SK-N-DZ (cell line): ENCODE measurements at places on chromosomes 1 and 21.

DNA sequence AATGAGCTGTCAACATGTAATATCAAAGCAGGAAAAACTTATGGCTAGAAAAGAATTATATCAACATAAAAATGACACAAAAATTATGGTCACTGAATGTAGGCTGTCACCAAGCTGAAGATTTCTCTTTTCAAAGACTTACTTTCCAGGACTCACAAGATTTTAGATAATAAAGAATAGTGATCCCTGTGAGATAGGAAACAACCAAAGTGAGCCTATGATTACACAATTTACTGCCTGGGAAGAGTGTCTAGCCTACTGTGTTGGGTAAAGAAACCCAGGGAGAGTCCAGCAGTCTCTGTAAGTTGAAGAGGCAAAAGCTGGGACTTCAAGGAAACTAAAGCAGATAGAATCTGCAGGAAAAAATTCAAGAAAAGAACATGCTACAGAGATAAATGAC is 20.2 kb upstream of the RGS1 start:
- DNase-seq = no peak

GRCh38 chr21:33775100-33775828 is 133.0 kb downstream of the ITSN1 start:
- no peak for DNase-seq

GRCh38 chr1:15411593-15412137 is 2.0 kb downstream of the EFHD2 start:
- DNase-seq = no peak

DNA sequence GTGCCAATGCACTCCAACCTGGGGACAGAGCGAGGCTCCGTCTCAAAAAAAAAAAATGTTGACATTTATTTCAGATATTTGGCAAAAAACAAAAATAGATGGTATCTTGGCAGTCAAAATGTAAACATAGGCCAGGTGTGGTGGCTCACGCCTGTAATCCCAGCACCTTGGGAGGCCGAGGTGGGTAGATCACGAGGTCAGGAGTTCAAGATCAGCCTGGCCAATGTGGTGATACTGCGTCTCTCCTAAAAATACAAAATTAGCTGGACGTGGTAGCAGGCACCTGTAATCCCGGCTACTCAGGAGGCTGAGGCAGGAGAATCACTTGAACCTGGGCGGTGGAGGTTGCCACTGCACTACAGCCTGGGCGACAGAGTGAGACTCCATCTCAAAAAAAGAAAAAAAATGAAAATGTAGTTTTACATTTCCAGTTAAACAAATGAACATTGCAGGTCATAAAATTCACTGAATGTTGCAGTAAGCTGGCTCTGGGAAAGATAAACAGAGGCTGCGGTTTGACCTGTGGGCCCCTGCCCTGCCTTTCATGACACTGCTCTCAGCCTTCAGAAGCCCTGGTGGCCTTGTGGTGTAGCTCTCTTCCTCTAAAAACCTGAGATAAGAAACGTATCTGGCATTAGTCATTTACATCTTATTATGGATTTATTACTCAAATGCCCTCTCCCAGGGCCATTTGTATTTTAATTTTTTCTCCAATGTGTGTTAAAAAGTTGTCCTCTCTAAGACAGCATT is 12.2 kb upstream of the SLC44A3 start:
- DNase-seq = no peak

DNA sequence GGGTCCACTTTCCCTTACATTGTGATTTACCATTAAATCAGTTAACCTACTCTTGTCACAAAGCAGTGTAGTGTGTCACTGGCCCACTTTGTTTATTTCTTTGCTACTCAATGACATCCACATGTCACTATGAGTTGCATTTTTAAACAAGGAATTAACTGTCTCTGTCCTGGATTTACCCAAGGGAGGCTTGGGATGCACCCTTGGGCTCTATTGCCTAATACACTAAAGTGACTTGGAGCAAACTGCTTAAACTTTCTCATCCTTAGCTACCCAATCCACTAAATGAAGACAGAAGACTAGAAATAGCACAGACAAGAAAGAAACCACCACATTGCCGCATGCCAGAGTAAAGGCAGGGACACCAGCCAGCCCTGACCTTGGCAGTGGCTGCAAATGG is 136.2 kb upstream of the TIAM1 start:
- DNase-seq = no peak

GRCh38 chr1:156430303-156430702 is 61.3 kb downstream of the RHBG start:
- DNase-seq = peak; percentile 31

DNA sequence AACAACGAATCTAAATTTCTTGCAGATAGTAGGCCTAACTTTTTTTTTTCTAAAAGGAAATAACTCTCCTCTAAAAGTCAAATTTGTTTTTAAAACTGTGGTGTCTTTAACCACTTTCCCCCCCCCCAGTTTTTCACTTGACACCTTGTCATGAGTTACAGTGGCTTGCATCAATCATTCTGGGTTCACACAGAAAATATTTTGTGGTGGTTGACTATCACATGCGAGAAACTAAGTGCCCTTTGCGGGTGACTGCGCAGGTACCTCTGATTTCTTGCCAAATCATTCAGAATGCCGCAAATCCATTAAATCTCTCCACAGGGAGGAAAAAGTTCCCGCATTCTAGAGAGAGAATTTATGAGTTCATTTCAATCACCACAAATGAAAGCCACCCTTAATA is 23.8 kb upstream of the SAMSN1 start:
- no peak for DNase-seq

GRCh38 chr1:174401075-174401474 is 46.7 kb upstream of the GPR52 start:
- DNase-seq = no peak

DNA sequence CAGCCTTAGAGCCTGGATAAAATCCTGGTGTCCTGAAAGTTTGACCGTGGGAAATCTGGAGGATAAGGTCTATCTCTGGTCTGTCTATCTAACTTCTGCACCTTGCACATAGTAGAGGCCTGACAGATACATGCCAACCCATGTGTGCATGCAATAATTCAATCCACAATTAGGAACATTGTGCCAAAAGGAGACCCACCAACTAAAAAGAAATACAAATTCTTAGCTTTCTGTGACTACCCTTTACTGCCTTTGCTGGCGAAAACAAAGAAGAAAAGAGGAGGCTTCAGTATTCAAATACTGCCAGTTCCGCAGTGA is 381 bp upstream of the KLHL20 start:
- DNase-seq = no peak

DNA sequence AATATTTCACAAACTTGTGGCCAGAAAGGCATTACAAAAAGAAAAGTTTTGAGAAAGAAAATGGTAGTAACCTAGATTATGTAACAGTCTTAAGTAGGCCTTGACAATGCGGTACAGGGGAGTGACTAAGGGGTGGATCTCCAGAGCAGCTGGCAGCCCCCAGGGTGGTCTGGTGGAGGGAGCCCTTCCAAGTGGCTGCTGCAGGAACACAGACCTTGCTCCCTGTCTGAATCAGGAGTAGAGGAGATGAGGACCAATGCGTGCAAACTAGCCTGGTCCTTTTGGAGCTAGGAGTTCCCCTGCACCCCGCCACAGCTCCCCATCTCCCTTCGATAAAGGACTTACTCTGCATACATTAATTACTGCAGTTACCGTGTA is 189.0 kb downstream of the NFIA start:
- DNase-seq = peak; percentile 48

DNA sequence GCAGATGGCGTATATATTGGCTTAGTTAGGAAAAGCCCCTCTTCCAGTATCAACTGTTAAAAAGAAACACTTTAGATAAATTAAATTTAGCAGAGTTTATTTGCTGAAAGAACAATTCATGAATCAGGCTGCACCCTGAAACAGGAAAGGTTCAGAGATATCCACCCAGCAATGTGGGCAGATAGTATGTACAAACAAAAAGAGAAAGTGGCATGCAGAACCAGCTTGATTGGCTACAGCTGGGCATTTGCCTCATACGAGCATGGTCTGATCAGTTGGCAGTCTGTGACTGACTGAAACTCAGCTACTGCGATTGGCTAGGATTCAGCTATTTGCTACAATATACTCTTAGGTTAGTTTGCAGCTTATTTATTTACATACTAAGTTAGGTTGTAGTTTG is 98.2 kb downstream of the ZC3H11B start:
- no peak for DNase-seq

- no peak for DNase-seq
Observed at GRCh38 chr1:8809342-8809736, 8.1 kb downstream of the RERE start.

DNA sequence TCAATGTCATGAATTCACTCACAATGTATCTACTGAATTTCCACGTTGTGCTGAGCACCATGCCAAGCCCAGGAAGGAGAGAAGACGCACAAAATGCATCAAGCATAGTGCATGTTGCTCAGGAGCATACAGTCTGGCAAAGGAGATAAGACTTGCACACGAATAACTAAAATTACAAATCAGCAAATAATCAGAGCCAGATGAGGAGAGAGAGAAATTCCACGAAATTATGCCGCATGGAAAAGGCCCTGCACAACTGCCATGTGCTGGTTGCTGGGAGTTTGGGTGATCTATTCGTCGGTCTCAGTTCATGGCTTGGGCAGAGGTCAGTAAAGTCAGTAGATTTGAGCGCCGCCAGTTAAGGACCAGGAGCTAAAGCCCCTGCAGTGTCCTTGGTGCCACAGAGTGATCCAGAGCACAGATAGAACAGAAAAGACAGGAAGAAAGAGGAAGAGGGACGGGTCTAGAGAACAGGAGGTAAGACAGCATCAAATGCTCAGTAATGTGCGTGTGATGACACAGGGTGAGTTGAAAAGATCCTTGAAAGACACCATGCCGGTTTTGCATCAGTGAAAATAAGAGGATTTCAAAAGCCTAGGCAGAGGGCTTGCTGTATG is 55.1 kb upstream of the ZNF281 start:
- DNase-seq = peak; percentile 40

DNA sequence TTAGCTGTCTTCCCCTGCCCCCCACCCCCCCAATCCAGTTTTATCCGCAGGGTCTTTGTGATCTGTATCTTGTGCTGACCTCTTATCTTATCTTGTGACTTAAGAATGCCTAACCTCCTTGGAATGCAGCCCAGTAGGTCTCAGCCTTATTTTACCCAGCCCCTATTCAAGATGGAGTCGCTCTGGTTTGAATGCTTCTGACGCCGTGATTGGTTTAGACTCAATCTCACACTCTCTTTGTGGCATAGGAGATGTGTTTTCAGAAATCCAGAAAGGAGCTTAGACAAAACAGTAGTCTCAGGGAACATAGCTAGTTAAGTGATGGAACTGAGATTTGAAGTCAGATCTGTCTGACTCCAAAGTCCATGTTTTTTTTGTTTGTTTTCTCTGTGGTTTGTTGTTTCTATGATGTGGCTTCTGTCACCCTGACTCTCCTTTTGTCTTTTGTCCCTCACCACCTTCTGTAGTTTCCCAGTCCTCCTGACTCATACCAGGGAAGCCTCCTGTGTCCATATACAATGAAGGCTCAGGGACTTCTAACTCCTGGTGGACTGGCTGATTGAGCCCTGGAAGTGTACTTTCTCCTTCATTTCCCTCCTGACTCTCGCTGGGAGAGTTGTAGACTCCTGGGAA is 18.1 kb upstream of the USP24 start:
- no peak for DNase-seq

DNA sequence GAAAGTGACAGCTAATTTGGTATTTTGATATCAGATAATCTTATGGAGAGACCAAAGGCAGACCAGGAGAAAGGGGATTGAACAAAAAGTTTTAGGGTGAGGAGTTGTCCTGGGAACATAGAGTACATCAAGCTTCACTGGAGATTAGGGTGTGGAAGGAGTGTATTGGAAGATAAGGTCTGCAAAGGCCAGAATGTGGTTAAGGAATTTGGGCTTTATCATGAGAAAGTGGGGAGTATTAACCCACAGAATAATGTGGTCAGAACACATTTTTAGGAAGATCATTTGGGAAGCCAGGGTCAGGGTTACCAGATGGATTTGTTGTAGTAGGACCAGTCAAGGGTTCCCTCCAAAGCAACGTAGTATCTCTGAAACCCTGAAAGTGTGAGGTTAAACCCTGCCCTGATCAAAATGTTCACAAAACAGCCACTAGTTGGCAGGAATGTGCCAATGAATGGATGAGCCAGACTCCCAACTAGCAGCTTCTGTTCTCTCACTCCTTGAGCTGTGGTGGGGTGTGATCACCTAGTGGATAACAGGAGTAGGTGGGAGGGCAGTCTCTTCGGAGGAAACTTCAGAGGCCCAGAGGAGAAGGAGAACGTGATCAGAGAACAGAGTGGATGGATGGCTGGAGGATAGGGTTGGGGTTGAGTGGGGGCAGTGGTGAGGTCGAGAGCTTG is 35.8 kb downstream of the SLC2A1 start:
- DNase-seq = peak; percentile 78

GRCh38 chr1:182586380-182586779 is 2.7 kb downstream of the RNASEL start:
- no peak for DNase-seq

DNA sequence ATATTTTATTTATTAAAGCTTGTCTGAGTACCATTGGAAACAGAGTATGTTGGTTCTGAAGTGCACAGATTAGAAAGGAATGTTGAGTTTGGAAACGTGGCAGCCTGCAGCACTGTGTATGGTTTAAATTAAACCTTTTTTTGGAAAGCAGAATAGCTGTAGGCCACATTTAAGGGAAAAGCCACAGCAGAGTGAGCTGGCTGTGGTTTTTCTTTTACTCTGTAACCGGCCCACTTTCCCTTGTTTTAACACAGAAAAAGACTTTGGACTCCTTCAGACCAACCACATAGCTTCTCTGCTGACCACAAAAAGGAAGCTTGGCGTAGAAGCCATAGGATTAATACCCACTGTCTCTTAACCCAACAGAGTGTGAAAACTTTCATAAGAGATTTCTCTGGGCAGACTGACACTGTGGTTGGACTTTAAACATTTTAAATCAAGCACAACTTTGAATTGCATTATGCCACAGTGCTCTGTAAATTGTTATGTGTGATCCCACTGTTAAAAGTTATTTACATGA is 75.2 kb downstream of the NFIA start:
- DNase-seq = no peak

- no peak for DNase-seq
Observed at GRCh38 chr1:228150461-228151179, 890 bp downstream of the GJC2 start.

DNA sequence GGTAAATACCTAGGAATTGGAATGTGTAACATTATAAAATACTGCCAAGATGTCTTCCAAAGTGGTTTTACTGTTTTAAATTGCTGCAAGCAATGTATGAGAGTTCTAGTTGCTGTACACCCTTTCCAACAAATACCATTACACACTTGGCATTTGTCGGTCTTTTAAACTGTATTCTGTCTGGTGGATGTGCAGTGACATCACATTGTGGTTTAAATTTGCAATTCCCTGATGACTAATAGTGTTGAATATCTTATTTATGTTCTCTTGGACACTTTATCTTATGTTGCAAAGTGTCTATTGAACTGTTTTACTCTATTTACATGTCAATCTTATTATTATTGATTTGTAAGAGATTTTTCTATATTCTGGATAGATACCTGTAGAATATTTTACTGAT is 561.2 kb upstream of the B3GALT2 start:
- no peak for DNase-seq

- DNase-seq = peak; percentile 56
Observed at GRCh38 chr1:52127181-52128180, 14.4 kb upstream of the ZFYVE9 start.

GRCh38 chr21:29390778-29391177 is 92.1 kb downstream of the BACH1 start:
- no peak for DNase-seq

GRCh38 chr1:55828044-55828443 is 612.9 kb upstream of the USP24 start:
- no peak for DNase-seq

GRCh38 chr21:44006017-44006619 is 6.0 kb upstream of the TRAPPC10 start:
- DNase-seq = no peak
